Anterior cingulate cortex (tissue), 58 donors: ENCODE measurements at places on chromosomes 6 and 20.

DNA sequence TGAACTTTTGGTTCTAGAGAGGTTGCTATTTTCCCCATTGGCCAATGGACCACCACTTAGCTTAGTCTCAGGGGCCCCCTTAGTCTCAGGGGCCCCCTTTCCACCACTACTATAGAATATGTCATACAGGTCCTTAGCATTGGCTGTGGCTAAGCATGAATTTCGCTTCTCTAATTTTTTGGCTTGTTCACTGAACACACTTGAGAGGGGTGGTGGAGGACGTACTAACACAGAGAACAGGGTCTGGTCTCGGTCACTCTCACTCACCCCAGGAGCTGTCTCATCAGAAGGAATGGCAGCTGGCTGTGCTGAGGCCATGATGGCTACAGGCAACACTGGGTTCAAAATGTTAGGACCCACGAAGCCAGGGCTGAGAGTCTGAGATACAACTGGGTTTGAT is 30.3 kb downstream of the ZNF318 start:
- DNase-seq: no peak

GRCh38 chr6:50826803-50827202 is 8.1 kb downstream of the TFAP2B start:
- DNase-seq: no peak

DNA sequence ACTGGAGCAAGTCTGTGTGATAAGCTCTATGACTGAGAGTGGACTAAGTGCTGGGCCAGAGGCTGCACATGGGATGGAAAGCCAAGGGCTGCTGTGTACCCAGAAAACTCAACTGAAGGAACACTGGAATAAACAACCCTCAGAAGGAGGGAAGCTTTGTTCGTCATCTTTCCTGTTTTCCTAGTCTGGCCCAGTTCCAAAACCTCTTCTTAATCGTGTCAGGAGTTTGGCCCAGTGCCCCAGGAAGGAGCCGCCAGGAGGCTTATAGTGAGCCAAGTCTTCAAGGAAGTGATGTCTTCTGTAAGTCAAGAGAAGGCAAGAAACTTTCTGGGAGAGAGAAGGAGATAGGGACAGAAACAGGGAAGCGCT is 23.3 kb upstream of the TOP1 start:
- no peak for DNase-seq

DNA sequence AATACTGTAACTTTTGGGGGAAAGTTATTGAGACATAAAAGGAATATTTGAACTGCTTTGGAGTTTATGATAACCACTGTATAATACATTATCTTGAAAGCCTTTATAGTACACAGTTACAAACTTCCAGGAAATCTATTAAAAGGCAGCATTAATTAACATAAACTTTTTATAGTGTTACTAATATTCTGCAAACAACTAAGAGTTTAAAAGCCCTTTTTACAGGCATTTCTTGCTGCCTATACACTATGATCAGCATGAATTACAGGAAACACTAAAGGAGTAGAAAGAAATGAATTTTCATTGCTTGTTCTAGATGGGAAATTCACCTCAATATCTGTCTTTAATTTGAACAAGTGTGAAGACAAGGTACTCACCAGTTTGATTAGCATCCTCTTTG is 252.3 kb upstream of the ZFP64 start:
- DNase-seq: no peak

DNA sequence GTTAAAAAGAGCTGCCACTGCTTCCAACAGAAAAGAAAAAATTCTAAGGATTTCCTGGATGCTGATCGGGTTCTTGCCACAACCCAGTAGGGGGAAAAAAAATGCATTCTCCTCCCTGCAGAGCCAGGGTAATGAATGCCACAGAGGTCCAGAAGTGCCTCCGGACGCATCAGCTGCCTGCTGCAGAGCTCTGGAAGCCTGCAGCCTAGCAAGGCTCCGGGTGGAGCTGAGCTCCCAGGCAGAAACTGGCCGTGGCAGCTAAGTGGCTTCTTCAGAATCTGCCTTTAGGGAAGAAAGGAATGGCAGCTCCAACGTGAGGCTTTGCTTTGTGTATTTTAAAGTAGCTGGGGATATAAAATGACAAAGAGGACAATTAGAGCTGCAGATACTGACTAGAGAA is 155.0 kb downstream of the CFAP61 start:
- no peak for DNase-seq

DNA sequence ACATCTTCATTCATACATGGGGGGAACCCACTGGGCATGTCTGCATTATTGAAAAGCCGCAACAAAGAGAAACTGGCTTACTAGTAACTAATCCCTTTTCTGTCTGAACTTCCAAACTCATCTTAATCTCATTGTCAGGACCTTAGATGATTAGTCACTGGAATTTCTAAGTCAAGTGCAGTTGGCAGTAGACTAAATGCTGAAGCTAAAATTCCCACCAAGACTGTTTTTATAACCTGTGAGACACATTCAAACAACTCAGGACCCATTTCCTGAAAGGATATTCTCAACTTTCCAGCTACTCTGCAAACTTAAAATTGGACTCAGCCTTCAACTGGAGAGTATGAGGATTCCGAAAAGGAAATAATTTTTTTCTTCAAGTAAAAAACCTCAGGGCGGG is 94.8 kb upstream of the SCAF8 start:
- no peak for DNase-seq

GRCh38 chr6:38420207-38420606 is 219.5 kb downstream of the BTBD9 start:
- DNase-seq: no peak

DNA sequence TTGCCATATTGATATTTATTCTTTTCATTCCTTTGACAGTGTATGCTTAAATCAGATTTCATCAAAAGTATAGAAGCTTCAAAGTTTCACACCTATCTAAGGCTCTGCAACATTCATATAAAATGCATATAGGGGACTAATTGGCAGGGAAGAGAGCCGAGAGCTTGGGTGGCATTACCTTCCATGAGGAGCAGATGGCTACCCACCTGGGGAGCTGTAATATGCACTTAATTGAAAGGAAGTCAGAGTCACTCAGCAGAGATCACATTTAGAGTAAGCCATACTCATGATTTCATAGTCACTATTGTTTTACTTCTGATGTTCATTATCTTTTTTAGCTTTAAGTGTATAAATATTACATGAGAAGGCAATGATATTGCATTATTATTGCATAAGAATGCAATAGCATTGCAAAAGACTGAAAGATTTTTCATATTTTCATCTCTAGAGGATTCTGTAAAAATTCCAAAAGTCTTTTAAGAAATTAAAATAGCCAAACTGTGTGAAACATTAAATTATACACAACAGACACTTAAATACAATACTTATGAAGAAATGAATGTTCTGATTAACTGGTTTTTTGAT is 1305.2 kb downstream of the EPHA7 start:
- no peak for DNase-seq
